ACHN (cell line): ENCODE measurements at places on chromosomes 1 and 21.
A peak's percentile ranks its signal among the peaks of the same experiment; 100 is the strongest.

- no peak for DNase-seq
Measured at GRCh38 chr21:41124641-41125201, 43.2 kb upstream of the BACE2 start.

DNA sequence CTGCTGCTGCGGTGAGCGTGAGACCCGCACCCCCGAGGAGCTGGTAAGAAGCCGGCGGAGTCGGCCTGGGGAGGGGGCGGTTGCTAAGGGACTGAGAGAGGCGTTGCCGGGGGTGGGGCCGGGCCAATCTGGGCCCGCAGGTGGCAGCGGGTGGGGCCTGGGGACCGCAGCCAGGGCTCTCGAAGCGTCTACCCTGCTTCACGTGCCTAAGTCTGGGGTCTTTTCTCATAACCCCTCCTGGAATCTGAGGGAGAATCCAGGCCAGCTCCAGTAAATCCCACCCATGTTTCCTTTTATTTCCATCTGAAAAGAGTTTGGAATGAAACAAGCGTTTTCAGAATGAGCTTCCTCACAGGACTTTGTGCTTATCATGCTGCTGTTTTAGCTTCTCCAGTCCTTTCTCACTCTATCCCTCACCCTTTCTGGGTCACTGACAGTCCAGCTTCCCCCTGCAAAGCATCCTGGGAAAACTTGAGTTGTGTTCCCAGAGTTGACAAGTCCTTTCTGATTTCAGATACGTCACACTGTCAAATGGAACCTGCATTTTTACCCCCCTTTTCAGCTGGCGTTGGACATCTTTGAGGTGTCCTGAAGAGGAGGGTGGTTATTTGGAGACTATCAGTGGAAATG lies 431 bp downstream of the CLCN6 start:
- no peak for DNase-seq

GRCh38 chr21:32603131-32603530 lies 9.0 kb downstream of the CFAP298 start:
- no peak for DNase-seq

GRCh38 chr1:23291706-23292105 lies 52.4 kb downstream of the HNRNPR start:
- no peak for DNase-seq

GRCh38 chr1:193185901-193186731 lies at the start of gene B3GALT2:
TSS of gene B3GALT2 (minus strand) at chr1:193186613. CDS start at chr1:193181562, 5,051 bp downstream.
- no peak for DNase-seq

- DNase-seq: no peak
Measured at GRCh38 chr21:27673581-27673980, 706.7 kb upstream of the ADAMTS5 start.

DNA sequence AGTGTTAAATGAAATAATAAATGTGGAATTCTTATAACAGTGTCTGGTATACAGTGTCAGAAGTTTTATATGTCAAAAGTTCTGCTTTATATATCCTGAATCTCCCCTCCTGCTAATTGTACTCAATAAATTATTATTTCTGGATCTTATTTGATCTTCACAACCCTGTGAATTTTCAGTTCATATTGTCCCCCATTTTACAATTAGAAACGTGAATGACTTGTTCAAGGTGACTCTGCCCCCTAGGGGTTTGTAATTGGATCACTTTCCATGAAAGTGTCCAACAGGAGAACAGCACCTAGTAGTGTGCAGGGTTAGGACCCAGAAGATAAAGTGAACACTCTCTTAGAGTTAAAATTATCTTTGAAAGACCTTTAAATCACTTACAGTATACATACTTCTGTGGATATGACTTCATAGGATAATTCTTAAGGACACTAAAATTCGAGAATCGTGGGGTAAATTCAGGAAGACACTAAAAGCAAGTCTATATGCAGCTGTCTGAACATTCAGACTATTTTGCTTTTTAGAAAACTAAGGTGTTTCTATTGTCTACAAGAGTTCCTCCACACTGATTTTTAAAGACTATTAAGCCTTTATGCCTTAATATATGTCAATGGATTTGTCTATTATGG lies 4.5 kb upstream of the DDR2 start:
- peak; percentile 51 for DNase-seq

DNA sequence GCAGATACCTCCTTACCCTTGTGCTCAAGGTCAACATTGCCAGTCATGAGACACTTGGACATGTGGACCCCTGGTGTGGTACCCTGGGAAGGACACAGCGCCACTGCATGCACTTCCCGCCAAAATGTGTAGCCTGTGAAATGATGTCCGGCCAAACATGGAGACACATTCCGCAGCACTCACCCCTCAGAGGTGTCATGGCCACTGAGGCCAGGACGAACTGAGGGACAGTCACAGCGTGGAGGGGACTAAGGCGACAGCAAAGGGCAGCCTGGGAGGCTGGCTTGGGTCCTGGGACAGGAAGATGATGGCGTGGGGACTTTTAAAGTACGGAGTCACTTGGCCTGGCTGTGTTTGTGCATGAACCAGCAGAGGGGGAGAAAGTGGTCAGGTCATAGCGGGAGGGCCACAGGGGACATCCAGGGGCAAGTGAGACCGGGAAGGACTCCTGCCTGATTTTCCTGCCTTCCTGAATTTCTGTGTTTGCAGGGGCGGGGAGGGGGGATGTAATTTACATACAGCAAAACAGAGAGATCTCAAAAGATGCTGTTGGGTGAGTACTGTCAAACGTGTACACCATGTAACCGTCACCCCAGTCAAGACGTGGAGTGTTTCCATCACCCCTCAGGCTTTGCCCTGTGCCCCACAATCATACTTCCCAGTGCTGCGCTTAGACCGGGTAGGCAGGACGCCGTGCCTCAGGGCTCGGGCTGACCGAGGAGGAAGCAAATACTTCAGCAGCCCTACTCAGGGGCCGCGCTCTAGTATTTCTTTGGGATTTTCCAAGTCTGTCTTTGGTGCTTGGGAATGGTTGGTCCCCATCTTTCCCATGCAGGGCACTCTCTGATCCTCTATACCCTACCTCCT lies 45.2 kb downstream of the WDR4 start:
- no peak for DNase-seq

DNA sequence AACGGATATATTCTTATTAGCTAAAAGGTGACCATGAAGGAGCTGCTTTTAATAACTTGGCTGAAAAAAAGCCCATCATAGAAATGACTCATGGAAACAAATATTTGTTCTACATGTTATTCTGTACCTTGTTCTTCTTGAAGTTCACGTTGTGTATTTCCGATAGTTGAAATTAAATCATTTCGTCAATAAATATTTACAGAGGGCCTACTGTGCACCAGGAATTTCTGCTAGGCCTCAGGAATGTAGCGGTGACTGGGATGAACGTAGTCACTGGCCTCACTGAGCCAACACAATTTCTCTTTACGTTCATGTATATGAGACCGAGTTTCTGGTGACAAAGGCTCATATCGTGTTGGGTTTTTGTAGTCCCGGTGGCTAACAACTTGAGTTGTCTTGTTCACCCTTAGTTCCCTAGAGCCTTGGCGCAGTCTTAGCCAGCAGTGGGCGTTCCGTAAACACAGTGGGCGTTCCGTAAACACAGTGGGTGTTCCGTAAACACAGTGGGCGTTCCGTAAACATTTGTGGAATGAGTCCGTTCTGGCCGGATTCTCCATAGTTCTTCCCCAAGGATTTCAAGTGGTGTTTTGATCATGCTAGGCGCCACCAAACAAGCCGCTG lies 53.2 kb upstream of the VAMP3 start:
- no peak for DNase-seq

- no peak for DNase-seq
Measured at GRCh38 chr21:36337099-36337509, 17.1 kb downstream of the MORC3 start.

- DNase-seq: no peak
Measured at GRCh38 chr1:171590022-171590421, 32.0 kb upstream of the MYOCOS start.

DNA sequence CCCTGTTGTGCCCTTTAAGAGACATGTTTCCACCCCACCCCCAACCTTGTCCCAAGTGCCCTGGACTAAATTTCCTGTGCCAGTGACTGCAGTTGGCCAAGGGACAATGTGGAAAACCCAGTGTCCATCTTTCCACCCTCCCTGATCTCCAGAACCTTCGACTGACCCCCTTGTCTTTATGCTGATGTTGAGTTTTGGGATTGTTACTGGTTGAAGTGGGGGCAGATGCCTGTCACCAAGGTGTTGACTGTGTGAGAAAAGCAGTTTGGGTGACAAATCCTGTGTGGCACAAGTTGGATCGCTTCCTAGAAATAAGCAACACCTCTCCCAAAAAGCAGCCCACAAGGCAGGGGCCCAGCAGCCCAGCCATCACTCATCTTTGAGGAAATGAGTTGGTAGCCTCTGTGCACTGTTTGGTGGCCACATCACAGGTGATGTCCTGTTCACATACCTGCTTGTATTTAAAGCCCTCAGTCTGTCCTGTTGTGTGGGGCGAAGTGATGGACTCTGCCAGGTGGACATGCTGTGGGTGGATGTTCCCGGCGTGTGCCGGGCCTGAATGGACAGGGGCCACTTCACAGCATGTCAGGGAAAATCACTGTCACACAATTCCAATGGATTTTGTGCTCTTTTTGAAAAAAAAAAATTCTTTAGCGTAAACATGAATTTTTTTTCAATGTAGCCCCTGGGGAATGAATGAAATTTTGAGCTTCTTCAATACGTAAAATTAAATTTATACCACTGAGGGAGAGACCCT lies 6.6 kb upstream of the MIIP start:
- DNase-seq: no peak

GRCh38 chr1:24236789-24237371 lies 49.8 kb upstream of the IFNLR1 start:
- peak; percentile 56 for DNase-seq

- DNase-seq: no peak
Measured at GRCh38 chr1:215830226-215830810, 263.2 kb downstream of the KCTD3 start.

DNA sequence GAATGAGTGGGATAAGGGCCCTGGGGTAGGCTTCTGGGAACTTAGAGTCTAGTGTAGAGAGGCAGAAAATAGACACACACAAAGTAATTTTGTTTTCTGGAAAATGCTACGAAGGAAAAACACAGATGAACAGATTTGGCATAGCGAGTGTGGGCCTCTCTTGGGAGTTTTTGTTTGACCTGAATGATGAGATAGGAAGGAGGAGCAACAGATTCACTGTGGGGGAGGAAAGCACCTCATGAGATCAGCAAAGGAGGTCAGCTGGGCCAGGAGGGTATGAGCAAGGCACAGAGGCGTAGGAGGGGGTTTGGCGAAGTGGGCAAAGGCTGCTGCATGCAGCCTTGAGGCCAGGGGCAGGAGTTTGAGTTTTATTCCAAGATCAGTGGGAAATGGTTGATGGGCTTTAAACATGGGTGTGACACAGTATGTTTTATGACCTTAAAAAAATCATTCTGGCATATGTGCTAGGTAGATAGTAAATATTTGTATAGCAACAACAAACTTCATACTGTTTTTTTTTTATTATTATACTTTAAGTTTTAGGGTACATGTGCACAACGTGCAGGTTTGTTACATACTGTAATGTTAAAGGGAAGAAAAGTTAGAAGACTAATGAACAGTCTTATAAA lies 57.9 kb downstream of the FGGY start:
- no peak for DNase-seq
